ENCODE measurements at places on chromosomes 3 and 15.

DNA sequence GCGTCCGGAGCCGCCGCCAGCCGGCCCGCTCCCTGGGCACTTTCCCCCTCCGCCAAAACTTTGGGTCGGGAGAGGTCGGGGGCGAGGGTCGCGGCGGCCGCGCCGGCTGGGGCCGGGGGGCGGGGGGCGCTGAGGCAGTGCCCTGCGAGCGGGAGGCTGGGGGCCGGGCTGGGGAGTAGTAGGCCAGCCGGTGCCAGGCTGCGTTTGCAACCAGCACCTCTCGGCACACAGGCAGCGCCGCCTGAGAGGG lies 452 bp downstream of the BBX start:
- no peak for DNase-seq

DNA sequence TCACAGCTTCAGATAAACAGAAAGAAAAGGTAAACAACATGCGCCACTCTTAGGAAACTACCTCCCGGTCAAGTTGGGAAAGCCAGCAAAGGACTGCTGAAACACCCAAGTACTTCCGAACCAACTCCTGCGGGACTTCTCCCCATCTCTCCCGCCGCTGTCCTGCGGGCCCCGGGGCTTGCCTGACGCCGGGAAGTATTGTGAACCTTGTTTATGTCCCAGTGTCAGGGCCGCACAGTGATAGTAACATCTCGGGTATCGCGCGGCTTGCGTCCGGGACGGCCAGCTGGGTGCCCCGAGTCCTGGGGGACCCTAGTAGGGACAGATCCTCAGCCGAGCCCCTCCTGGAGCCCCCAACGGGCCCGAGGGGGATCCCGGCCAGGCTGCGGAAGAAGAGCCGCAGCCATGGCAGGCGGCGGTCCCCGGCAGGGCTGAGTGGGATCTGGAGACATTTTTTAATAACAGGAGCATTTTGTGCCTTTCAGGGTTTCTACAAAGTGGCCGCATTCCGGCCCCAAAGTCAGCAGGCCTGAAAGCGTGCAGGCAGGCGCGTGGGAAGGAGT lies 756 bp downstream of the CLPX start:
- DNase-seq: no peak

GRCh38 chr3:116260491-116260890 lies 184.8 kb downstream of the LSAMP start:
- DNase-seq: no peak

- DNase-seq: no peak
Measured at GRCh38 chr15:35305946-35306345, 220.9 kb upstream of the NANOGP8 start.

GRCh38 chr15:98725874-98726273 lies 77.5 kb downstream of the IGF1R start:
- DNase-seq: no peak

GRCh38 chr3:146692254-146692653 lies 87.1 kb upstream of the PLSCR5 start:
- DNase-seq: no peak

GRCh38 chr3:30188713-30189112 lies 417.7 kb upstream of the TGFBR2 start:
- DNase-seq: no peak

GRCh38 chr15:40768521-40769273 lies 1.1 kb upstream of the C15orf62 start:
- DNase-seq: no peak

- no peak for DNase-seq
Measured at GRCh38 chr3:69531576-69532546, 146.0 kb upstream of the FRMD4B start.

DNA sequence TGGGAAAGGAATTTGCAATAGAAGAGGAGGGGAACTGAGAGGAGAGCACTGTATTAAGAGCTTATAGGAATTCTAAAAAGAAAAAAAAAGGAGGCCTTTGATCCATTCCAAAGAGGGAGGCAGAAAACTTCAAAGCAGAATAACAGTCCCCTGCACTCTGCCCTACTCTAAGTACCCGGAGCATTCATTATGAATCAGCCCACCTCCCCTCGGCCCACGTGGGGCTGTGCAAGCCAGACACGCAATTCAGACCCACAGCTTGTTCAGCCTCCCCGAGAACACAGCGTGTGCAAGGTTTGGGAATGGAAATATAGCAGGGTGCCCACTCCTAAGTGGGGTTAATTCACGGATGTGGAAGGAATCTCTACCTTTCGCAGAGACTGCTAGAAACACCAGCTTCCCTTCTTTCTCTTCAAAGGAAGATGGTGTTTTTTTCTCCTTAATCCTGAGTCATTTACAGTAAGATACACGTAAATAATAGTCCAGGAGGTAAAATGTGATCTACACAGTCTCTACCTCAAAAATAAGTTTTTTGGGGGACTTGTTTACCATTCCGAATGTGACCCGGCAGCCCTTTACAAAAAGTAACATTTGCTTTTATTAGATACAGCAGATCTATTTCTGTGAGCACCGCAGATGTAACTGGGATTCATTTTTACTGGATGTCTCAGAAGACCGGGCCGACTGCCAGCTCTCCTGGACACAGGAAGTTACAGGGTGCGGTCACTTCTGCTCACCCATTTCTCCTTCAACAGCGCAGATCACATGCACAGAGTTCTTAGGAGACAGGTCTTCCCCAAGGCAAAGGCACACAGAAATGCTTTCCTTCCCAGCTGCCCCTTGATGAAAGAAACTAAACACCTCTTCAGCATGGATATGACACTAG lies 768.5 kb upstream of the CFAP20DC start:
- peak; percentile 86 for DNase-seq

DNA sequence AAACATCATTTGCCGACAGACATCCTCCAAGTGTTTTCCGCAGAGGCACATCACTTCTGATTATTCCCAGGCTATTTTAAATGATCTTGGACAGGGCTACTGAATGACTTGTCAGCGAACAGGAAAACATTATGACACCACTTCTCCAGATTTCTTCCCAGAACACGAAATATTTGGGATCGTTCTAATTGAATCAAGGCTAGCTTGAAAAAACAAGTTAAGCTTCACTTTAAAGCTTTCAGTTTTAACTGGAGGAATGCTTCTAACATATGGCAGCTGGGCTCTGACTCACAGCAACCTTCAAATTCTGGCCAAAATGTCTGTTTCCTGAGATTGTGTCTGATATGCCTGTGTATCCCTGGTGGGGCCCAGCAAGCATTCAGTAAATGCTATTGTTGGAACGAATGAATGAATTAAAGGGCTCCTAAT lies 127.0 kb upstream of the ICE2 start:
- peak; percentile 61 for DNase-seq

DNA sequence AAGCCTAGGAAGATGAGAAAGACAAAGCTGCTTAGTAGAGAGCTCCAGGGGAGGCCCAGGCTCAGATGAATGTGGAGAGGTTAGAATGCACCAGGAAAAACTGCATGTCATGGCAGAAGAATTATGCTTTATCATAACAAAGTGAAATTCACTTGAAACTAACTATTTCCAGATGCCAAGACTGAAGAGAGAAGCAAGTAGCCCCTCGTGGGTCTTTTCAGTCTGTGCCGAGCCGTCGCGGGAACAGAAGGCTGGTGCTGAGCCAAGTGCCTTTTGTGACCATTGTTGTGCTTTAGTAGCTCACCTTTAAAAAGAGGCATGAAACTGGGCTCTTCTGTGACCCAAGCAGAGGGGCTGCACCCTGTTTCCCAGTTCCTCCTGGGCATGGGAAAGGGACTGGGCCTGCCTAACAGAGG lies 73.2 kb downstream of the CHDH start:
- DNase-seq: no peak

DNA sequence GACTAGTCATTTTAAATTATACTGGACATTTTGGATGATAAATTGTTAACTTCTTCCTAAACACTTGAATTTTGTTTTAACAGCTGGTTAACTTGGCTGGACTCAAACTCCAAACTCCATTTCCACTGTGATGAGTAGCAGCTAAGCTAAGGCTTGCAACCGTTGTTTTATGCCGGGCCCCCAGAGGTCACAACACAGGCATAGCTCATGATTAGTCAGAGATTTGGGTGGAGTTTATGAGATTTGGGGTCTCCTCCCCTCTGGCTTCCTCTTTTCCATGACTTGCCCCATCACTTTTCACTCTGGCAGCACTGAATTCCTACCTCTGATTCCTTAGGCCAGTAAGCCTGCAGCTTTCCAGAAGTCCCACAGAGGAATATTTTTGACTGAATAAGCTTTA lies 12.8 kb downstream of the THAP10 start:
- no peak for DNase-seq

DNA sequence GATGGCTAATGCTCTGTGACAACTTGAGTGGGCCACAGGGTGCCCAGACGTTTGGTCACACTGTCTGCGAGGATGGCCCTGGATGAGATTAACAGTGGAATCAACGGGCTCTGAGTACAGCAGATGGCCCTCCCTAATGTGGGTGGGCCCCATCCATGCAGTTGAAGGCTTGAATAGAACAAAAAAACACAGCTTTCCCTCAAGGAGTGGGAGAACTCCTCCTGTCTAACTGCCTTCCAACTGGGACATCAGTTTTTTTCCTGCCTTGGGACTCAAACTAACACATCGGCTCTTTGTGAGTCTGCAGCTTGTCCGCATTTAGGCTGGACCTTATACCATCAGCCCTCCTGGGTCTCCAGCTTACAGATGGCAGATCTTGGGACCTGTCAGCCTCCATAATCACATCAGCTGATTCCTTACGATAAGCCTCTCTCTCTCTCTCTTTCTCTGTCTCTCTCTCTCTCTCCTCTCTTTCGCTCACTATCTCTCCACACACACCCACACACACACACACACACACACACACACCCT lies 20.8 kb downstream of the FAM174B start:
- no peak for DNase-seq

DNA sequence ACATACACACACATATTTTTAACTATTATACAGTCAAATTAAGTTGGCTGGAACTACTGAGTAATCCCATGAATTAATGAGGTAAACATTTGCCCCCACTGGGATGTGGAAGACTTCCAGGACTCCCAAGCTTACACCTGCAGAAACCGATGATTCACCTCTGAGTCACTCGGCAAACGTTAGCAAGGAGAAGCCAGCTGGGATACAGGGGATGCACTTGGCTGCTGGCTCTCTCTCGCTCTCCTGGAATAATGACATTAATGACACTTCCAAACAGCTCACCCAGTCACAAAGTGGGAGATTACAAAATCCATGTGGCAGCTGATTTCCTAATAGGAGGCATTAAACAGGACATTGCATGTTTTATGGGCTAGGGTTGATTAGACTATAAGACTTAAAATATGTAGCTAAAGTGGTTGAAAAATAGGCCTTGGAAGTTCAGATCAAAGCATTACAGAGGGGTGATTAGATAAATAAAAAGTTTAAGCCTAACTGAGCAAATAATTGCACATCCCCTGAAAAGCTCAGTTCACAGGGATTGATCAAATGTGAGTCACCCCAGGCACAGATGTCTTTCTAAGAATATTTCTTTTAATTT lies 500.9 kb downstream of the SOX2 start:
- DNase-seq: no peak

GRCh38 chr3:84125201-84125721 lies 833.5 kb upstream of the CADM2 start:
- no peak for DNase-seq

DNA sequence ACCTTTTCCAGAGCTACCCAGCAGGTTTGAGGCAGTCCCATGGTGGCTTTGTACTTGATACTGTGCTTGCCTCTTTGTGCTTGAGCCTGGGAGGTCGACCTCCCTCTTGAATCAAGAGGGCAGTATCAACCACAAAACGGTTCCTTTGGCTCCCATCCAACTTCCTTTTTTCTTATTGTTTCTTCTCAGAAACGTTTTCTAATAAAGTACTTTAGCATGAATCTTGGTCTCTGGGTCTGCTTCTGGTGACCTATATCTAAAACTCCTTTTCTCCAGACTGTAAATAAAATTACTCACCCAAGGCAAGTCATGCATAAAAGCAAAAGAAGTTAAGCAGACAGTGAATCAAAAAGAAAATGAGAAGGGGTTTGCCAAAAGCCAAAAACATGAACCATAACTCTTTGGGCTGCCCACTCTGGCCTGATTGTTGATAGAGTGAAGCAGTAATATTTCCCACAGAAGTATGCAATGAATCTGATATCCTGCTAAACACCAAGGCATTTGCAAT lies 112.2 kb upstream of the SLC4A7 start:
- DNase-seq: no peak

GRCh38 chr3:149536429-149536828 lies 61.9 kb downstream of the TM4SF4 start:
- DNase-seq: no peak

DNA sequence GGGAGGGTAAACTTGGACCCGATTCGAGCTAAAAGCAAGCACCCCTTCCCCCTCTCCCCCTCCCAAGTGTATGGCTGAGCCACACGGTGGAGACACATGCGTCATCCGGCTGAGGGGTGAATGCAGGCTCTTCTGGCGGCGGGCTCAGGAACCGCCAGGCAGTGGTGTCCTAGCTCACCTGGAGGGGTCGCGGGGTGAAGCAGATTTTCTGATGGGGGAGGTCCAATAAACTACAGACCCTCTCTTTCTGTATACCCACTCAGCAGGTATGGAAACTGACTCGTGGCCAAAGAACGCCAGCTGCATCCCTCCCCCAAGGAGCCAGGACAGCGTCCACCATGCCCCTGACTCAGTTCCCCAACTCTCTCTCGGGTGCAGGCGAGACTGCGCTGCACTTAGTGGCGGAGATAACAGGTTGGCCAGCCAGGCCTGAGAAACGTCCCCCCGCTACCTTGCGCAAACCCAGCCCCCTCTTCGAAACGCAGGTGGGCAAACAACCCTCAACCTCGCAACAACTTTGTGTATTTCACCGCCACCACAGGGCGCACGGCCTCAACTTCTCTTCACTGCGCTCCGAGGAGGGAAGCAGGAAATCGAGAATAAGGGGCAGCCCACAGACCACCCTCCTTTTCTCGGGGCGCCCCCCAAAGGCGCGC lies 1.3 kb downstream of the MAGI1 start:
- no peak for DNase-seq

Data from AG09309 (cell line).